ENCODE measurements at places on chromosomes 11 and 22. TPM values are rescaled to one million over a fixed set of nuclear protein-coding genes. Genes with fewer than 3 reads are reported as not detected.

GRCh38 chr11:25970726-25971508 lies 361.0 kb upstream of the ANO3 start:
- H3K4me1 ChIP-seq: peaks cover 4% of the 10 kb centered on the region
- no peak for DNase-seq
- H3K27ac ChIP-seq: no peak overlapping the region

Gene MCAM
- total RNA-seq: 12.7 TPM

DNA sequence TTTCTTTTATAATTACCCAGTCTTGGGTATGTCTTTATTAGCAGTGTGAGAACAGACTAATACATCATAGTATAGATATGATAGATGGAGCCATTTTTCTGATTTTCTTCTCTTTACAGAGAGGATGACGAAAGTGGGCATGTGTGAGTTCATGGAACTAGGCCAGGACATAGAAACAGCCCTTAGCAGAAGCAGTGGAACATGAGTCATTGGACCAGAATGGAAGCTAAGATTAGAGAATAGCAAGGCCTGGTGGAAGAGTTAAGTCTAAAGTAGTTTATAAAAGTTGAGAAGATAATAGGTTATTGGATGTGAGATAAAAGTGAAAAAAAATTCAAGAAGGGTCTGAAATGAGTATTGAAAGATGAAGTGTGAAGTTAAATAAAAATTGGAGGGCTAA lies 97.0 kb upstream of the MPPED2 start:
- H3K27me3 ChIP-seq: no peaks in the 10 kb centered on the region
- no peak overlapping the region for H3K4me3 ChIP-seq
- H3K36me3 ChIP-seq: no peaks in the 10 kb centered on the region
- H3K27ac ChIP-seq: no peak overlapping the region
- no peak for DNase-seq
- H3K4me1 ChIP-seq: no peaks in the 10 kb centered on the region

Gene CACNA1I
- total RNA-seq: 0.41 TPM

DNA sequence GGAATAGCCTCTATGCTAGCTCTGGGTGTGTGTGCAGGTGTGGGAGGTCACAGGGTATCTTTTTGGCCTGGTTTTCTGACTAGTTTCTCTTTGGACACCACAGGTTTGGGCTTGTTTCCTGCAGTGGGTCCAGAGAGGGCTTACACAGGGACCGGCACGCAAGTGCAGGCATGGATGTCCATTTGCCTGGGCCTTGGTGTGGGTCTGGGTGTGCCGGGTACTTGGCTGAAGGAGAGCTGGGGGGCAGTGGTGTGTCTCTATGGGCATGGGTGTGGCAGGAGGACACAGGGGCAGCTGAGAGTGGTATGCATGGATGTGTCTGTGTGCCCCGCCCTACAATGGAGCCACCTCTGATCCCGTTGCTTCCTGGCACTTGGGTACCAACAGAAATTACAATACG lies 7.5 kb upstream of the KCNJ11 start:
- no peak overlapping the region for H3K27ac ChIP-seq
- DNase-seq: no peak
- no peaks in the 10 kb centered on the region for H3K36me3 ChIP-seq
- H3K4me1 ChIP-seq: no peaks in the 10 kb centered on the region
- H3K4me3 ChIP-seq: no peak overlapping the region

DNA sequence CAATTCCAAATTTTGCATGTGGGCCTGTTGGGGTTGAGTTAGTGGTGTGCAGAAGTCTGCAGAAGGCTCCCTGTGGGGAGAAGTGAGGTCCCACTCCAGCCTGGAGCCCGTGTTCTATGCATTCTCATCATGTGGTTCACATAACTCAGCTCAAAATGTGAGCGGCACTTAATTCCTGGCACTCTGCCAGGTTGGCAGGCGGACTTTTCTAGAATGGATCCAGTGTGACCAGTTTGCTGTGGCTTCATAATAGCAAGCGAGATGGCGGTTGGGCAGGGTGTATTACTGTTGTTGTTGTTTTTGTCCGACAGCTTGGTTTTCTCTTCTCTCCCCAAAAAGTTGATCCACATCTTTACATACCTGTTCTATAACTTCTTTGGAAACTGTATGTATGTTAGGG lies 146.8 kb upstream of the TTC12 start:
- H3K36me3 ChIP-seq: no peaks in the 10 kb centered on the region
- no peak for DNase-seq
- H3K4me3 ChIP-seq: no peak overlapping the region

- H3K27ac ChIP-seq: no peak overlapping the region
- no peaks in the 10 kb centered on the region for H3K36me3 ChIP-seq
- H3K27me3 ChIP-seq: no peaks in the 10 kb centered on the region
- H3K4me1 ChIP-seq: peaks cover 4% of the 10 kb centered on the region
- H3K4me3 ChIP-seq: no peak overlapping the region
- DNase-seq: no peak
Measured at GRCh38 chr11:23577296-23577695, 717.0 kb upstream of the CCDC179 start.

Gene GAL3ST3
- total RNA-seq: 3.9 TPM

- H3K36me3 ChIP-seq: no peaks in the 10 kb centered on the region
- H3K27ac ChIP-seq: no peak overlapping the region
Measured at GRCh38 chr11:3232956-3233355, 739 bp upstream of the MRGPRE start.

- no peak overlapping the region for H3K4me3 ChIP-seq
- no peaks in the 10 kb centered on the region for H3K4me1 ChIP-seq
- H3K36me3 ChIP-seq: no peaks in the 10 kb centered on the region
- no peak overlapping the region for H3K27ac ChIP-seq
- no peak for DNase-seq
- H3K27me3 ChIP-seq: peaks cover 9% of the 10 kb centered on the region
Measured at GRCh38 chr11:75204012-75204674, 36.4 kb upstream of the TPBGL start.

DNA sequence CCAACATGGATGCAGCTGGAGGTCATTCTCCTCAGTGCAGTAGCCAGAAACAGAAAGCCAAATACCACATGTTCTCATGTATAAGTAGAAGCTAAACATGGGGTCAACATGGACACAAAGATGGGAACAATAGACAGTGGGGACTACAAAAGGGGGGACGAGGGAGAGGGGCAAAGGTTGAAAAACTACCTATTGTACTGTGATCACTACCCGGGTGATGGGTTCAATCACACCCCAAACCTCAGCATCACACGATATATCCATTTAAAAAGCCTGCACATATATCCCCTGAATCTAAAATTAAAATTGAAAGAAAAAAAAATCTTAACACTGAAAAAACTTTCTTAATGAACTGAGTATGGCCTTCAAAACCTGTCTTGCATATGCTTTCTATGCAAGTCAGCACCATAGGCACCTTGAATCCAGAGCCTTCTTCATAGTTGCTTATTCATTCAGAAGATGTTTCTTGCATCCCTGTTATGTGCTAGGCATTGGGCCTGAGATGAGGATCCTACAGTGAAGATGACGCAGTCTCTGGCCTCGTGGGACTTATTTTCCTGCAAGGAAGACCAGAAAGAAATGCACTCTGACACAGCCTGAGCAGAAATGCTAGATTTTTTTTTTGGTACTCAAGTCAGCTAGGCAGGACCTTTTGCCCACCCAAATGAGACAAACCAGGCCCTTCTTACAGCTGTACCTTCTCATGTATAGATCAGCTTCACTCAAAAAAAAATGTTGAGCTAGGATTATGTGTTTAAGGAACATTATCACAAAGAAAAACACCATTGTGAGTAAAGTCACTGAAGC lies 21.0 kb downstream of the NNMT start:
- no peak overlapping the region for H3K4me3 ChIP-seq
- H3K27me3 ChIP-seq: peaks cover 72% of the 10 kb centered on the region
- no peak overlapping the region for H3K27ac ChIP-seq
- DNase-seq: no peak

DNA sequence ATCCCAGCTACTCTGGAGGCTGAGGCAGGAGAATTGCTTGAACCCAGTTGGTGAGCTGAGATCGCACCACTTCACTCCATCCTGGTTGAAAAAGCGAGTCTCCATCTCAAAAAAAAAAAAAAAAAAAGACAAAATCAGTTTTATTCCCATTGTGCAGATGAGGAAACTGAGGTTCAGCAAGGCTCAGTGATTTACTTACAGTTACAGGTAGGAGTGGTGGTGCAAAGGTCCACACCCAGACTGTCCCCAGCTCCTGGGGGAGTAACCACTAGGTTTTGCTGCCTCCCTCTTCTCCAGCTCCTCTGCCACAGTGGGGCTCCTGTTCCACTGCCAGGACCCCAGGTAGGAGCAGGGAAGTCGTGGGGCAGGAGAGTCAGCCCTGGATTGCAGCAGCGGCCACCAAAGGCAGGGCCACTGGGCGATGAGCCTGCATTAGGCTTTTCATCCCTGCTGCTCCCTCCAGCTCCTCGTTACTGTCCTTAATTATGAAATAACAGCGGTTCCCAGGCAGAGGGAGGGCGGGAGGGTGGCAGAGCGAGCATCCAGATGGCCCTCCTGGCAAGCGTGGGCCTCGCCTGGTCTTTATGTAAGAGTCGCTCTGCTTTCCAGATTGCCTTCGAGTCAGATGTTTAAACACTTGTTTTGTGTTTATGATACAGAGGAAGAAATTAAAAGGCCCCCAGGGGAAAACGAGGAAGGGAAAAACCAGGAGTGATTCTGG lies 15.5 kb upstream of the RASD2 start:
- DNase-seq: no peak
- no peaks in the 10 kb centered on the region for H3K4me1 ChIP-seq

Gene BTG4
- not detected for total RNA-seq

DNA sequence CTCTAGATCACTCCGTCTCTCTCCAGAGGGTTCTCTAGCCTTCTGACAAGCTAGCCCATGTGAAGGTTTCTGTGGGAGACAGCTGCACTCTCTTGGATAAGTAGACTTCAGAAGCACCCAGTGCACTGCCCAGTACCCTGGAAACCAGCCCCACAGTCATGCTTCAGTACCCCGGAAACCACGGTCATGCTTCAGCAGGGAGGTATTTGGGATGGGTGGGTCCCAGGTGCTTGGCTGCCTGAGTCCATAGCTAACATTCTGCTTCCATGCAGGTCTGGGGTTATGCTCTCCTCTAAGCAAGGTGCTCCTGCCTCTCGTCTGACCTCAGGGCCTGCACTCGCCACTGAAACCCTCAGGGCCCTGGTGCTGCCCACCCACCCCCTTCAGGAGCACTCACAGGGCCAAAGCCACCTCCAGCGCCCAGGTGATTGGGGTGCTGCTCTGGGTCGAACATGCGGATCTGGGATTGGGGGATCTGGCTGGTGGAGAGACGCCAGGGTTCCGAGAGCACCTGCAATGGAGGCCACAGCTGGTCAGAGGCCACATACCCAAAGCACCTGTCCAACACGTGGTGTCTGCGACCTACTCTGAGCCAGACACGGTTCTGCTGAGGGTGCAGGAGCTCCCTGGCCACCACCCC lies 7.3 kb upstream of the SYCE3 start:
- no peak overlapping the region for H3K27ac ChIP-seq
- H3K27me3 ChIP-seq: no peaks in the 10 kb centered on the region
- H3K4me1 ChIP-seq: no peaks in the 10 kb centered on the region
- peaks cover 6% of the 10 kb centered on the region for H3K36me3 ChIP-seq

GRCh38 chr11:67178878-67179277 lies 59.8 kb downstream of the KDM2A start:
- no peaks in the 10 kb centered on the region for H3K27me3 ChIP-seq
- peaks cover 14% of the 10 kb centered on the region for H3K36me3 ChIP-seq
- H3K27ac ChIP-seq: no peak overlapping the region
- no peak for DNase-seq
- H3K4me1 ChIP-seq: no peaks in the 10 kb centered on the region
- H3K4me3 ChIP-seq: no peak overlapping the region

Gene ZFTA
- total RNA-seq: 46.8 TPM

DNA sequence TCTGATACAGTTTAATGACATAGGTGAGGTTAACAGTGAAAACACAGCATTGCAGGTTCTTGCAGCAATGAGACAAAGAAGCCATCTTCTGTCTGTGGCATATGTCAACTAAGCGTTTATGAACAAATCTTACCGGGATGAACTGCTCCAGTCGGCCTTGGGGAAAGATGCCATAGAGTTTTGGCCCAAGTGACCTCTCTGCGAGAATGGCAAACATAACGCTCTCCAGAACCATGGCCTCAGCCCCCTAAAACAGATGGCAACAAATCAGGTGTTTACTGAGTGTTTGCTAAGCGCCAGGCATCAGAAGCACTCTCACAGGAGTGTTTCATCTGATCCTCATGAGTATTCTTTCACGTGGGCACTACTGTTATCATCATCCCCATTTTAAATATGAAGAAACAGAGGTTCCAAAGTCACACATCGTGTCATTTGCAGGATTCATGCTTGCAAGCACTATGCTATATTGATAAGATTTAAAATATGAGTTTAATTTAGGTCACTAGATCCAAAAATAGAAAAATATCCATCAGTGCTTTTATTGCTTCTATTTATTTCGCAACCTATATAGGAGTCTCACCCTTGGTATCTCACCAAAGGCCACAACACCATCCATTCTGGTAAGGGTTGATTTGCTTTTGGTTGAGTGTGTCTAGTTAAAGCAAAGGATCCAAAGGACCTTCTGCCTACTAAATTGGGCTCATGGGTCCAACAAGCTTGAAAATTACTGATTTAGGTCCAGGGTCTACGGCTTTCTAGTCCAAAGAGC lies 35.9 kb downstream of the TCIRG1 start:
- H3K27me3 ChIP-seq: no peaks in the 10 kb centered on the region
- H3K4me3 ChIP-seq: no peak overlapping the region
- peaks cover 15% of the 10 kb centered on the region for H3K36me3 ChIP-seq
- no peak overlapping the region for H3K27ac ChIP-seq

DNA sequence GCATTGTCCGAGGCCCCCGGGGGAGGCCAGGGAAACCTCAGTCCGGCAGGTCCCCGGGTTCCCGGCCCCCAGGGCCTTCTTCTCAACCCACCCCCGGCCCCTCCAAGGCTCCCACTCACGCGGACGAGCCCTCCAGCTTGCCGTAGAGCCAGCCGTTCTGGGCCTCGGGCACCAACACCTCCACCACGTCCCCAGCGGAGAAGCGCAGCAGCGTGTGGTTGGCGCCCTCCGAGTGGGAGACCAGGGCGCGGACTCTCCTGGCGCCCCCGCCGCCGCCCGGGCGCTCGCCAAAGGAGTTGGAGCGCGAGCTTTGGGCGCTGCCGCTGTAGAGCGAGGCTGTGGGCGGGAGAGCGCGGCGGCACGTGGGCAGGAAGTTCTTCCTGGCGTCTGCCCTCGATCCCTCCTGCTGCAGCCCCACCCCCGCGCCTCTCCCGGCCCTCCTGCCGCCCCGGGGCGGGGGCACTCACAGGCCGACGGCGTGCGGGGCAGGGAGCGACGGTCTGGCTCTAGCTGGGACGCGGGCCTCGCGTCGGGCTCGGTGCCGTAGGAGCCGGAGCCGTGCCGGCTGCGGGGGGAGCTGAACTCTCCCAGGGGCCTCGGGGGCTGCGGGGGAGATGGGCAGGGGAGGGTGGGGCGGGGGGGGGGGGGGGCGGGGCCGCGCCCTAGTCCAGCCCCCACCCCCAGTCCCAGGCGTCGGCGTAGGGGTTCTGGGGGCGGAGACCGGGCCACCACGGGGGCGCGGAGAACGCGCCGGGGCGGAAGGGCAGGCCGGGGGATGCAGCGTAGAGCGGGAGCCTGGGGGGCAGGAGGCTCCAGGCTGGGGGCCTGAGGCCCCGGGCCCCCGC lies 4.9 kb upstream of the SLC16A8 start:
- peaks cover 3% of the 10 kb centered on the region for H3K27me3 ChIP-seq
- H3K36me3 ChIP-seq: peaks cover 9% of the 10 kb centered on the region
- peaks cover 10% of the 10 kb centered on the region for H3K4me1 ChIP-seq
- DNase-seq: no peak
- H3K4me3 ChIP-seq: no peak overlapping the region

GRCh38 chr11:68214173-68215086 lies 1.3 kb upstream of the KMT5B start:
- peaks cover 14% of the 10 kb centered on the region for H3K27me3 ChIP-seq
- H3K27ac ChIP-seq: peak overlapping the region; percentile 95
- H3K4me3 ChIP-seq: peak overlapping the region; percentile 72
- peaks cover 25% of the 10 kb centered on the region for H3K4me1 ChIP-seq

Gene C11orf87
- total RNA-seq: 1.4 TPM

Gene GPR83
- total RNA-seq: 0.62 TPM

Gene MIOX
- total RNA-seq: 0.98 TPM

All from progenitor cell of endocrine pancreas (in vitro differentiated cells).